Activated T-helper 17 cell treated with anti-CD3 and anti-CD28 coated beads, Interleukin-2, amount 50 U/mL, for 72 hours (primary cell): ENCODE measurements at places on chromosomes 12 and 14.

- no peak for ATAC-seq
Observed at GRCh38 chr14:93510056-93510455, 79.3 kb downstream of the UNC79 start.

GRCh38 chr14:21510735-21511657 lies at the start of gene METTL3:
Gene METTL3 (minus strand): TSS chr14:21511340. CDS start chr14:21511223, 117 bp downstream.
- ATAC-seq: peak; percentile 99

DNA sequence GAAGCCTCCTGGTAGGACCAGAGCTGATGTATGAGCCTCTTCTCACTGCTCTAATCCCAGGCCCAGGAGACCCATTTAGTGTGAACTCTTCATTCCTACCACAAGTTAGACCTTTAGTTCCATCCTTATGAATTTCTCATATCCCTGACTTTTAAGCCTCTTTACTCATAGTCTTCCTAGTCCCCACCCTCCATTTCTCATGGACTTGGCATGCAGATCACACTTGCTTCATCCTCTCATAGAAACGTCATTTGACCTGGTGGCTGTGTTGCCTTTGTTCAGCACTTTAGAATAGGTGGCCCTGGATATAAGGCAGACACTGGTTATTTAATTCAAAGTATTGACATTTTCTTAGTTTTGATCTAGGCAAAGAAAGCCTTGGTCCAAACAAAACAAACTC lies 99.5 kb downstream of the SLC16A7 start:
- no peak for ATAC-seq

DNA sequence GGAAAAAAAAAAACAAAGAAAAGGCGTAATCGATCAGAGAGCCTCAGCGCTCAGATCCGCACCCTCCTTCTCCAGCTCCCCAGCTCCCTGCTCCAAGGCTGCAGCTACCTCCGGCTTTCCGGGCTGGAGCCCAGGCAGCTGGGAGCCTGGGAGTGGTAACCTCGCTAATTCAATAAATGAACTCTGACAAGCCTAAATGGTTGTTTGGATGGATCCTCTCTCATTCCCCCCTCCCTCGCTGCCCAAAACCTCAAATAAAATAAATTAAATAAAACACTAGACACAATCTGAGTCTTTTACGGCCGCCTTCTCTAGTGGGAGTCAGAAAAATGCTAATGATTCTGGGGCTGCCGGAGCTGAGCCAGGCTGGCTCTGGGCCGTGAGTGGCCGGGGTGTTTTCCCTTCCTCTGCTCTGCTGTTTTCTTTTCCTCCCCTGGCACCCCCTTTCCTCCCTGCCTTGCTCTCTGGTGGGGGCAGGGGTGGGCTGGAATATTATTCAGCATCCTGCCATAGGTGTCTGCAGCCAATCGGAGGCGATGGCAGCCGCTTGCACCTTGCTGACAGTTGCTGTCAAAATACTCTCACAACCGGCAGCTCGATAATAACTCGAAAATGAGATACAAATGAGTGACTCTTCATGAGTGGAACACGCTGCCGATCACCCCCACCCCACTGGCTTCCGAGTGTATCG lies 76.1 kb downstream of the RBM19 start:
- no peak for ATAC-seq

DNA sequence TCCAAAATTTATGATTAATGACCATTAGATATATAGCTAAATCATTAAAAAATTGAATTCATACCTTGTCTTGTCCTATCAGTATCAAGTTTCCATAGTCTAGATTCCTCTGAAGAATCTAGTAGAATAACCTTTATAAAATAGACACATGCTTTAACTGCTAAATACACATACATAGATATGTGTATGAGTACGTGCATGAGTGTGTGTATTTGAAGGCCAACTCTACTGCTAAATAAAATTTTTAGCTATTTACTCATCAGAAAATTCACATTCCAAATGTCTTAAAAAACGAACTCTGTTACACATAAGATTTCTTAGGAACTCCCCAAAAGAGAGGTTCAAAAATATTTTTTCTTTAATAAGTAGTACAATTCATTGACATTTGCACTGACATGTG lies 233.0 kb downstream of the SSPN start:
- ATAC-seq: no peak

DNA sequence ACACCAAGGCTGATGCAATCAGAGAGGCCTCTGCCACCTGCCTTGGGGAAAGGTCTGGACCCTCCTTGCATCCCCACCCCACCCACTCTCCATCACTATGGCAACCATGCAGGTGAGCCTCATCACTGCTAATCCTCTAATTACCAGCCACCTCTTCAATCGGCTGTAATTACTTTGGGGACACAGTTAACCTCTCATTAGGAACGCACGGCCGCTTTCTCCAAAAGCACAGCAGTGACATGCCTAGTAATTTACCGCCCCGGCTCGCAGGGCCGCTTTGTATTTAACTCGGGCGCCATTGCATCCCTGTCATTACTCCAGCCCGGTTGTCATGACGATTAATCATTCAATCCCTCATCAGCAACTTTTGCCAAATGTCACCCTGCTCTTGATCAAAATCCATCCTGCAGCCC lies 36.3 kb upstream of the FAM222A start:
- ATAC-seq: no peak

DNA sequence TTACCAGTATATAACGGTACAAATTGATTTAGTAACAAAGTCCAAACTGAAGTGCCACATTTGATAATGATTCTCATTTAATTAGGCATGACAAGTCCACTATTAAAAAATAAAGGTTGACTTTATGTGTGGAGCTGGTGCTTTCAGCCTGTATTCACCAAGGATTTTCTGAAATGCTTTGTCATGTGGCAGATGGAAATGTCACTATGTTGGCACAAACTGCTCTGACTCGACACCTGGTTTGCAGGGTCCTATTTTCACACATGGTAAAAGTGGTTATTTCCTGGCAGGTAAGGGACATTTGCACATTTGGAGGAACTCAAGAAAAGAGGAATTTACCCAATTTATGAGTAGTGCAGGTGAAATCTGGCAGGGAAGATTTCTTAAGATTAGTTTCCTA lies 572.6 kb upstream of the MDGA2 start:
- no peak for ATAC-seq

DNA sequence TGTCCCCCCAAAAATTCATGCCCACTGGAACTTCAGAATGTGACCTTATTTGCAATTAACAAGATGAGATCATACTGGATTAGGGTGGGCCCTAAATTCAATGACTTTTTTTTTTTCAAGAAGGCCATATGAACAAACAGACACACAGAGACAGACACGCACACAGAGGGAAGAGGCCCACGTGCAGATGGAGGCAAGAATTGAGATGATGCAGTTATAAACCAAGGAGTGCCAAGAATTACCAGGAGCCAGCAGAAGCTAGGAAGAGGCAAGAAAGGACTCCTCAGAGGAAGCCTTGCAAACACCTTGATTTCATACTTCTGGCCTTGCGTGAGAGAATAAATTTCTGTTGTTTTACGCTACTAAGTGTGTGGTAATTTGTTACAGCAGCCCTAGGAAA lies 33.4 kb downstream of the NELL2 start:
- ATAC-seq: no peak

- no peak for ATAC-seq
Observed at GRCh38 chr12:110639336-110640141, 25.6 kb downstream of the TCTN1 start.

- peak; percentile 81 for ATAC-seq
Observed at GRCh38 chr12:103530307-103531066, 34.7 kb upstream of the C12orf42 start.

DNA sequence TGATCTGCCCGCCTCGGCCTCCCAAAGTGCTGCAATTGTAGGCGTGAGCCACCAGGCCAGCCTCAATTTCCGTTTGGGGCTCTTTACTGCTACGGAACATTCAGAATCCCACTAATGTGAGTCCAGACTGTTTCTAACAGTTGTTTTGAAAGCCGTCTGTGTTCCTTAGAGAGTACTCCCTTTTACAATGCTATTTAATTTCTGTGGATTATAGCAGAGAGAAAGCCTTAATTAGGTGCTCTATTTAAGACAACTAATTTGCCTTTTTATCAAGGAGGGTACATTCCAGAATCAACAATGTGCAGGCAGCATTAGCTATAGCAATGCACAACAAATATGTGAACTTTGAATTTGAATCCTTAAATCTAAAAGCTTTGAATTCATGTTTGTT lies 2.8 kb upstream of the SAV1 start:
- ATAC-seq: no peak

- no peak for ATAC-seq
Observed at GRCh38 chr12:4009979-4010704, 136.9 kb upstream of the PARP11 start.

GRCh38 chr14:63290741-63291430 lies 27.8 kb downstream of the GPHB5 start:
- no peak for ATAC-seq

DNA sequence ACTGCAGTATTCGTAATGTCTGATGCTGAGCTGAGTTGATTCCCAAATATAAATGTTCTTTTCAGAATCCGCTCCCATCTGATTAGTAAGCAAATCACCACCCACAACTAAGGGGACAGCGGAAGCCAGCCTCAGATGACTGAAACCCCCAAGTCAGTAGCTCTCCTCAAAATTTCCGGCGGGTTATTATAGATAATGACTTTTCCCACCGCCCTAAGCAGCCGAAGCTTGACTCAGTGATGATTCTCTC lies 469 bp upstream of the LRFN5 start:
- peak; percentile 67 for ATAC-seq
